ENCODE measurements at places on chromosomes 3 and 15.

- no peak for DNase-seq
These were observed 90.7 kb downstream of the CNTN6 start for GRCh38 chr3:1183320-1184048.

DNA sequence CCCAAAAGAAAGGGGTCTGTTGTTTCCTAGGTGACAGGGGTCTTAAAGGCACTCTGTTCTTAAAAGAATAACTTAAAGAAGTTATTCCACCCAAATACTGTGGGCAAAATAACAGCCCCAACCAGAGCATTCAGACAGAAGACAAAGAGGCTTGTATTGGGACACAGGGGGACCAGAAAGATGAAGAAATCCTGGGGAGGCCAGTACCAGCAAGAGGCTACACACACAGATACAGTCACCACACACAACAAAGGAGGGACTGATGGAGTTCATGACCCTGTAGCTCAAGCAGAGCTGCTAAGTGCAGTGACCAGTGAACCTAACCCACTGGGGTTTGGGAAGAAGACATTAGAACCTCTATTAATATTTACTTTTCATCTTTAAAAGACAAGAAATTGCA lies 59.0 kb downstream of the MTHFS start:
- no peak for DNase-seq

- no peak for DNase-seq
These were observed 205.3 kb downstream of the CTNNB1 start for GRCh38 chr3:41404582-41404981.

- no peak for DNase-seq
These were observed 655 bp upstream of the TSPAN3 start for GRCh38 chr15:77071305-77072223.

GRCh38 chr3:37737134-37737533 lies 124.5 kb upstream of the CTDSPL start:
- DNase-seq: no peak

DNA sequence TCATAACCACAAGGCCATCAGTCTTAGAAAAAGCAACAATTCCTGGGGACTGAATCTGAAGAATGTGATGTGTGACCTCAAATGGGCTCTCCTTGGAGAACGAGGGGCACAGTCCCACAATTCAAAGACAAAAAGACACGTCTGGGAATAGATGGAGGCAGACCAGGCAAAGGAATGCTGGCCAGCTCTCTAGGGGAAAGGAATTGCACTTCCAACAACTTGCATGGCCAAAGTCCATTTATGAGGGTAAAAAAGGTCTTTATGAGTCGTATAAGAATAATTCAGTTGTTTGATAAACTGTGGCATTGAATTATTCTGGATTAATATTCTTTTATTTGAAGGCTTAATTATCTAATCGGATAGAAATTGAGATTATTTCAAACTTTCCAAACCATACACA lies 180.5 kb upstream of the FEZF2 start:
- no peak for DNase-seq

- no peak for DNase-seq
These were observed 302.3 kb downstream of the TIGIT start for GRCh38 chr3:114596147-114596546.

DNA sequence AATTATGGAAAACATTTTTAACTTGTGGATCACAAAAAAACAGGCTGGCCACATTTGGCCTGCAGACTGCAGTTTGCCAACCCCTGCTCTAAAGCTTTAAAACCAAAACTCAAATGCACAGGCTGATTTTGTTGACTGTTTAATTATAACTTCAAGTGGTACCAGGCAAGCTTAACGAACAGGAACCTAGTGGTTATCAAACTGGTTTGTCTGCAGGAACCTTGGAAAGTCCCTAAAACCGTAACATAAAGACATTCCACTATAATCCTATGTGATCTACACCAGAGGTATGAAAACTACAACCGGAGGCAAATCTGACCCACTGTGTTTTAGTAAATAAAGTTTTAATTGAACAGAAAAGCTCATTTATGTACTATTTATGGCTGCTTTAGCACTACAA lies 52.4 kb downstream of the TBL1XR1 start:
- no peak for DNase-seq

- no peak for DNase-seq
These were observed 8.2 kb upstream of the TIMMDC1 start for GRCh38 chr3:119490153-119490552.

DNA sequence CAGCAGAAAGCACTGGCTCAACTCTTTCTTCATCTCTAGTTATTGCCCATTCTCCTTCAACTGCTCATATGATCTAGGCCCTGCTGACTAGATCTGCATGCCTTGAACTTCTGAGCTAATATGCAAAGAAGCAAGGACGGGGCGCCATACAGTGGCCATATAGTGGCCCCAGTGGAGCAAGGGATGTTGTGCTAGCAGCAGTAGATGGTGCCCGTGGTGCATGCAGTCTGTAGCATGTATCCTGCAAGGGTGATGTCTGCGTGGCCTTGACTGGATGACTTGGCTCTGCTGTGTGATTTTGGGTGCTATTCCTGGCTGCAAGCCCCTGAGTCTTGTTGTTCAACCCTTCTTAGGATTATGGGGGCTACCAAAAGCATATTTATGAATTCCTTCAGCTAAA lies 12.2 kb upstream of the NMD3 start:
- no peak for DNase-seq

DNA sequence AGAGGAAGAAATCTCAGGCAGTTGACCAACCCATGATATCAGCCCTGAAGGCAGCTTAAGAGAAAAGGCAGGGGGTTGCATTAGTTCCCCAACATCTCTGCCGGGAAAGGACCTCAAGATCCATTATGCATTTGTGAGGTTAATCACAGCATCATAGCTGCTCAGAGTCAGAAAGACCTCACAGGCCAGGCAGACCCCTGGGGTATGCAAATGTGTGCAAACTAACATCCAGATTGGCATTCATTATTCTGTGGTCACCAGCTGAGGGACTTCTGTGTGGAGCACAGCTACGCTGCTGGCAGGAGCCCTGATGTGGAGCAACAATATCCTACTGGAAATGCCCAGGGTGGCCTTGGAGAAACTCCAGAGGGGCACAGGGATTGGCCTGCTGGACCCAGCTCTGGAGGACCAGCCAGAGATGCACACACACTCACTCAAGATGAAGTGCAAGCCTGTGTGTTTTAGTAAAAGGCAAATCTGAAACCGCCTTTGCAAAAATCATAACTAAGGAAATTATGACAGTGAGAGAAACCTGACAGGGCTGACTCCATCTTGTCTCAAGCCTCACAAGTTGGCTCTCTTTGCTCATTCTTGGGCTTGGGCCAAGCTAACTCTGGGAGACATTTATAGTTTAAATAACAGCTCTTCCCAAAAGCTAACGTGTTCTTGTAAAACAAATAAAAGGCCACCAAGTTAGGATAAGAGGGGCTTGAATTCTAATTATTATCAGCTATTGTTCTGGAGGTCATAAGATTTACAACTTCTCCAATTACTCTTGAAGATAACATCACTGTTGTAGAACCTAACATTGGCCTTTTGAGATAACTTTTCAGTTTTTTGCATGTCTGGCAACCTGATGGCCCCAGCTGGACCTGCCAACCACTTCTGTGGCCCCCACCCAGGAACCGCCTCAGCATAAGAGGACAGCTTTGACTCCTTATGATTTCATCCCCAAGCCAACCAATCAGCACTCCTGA lies 257.1 kb downstream of the UACA start:
- DNase-seq: no peak

GRCh38 chr3:72368331-72368975 lies 479.8 kb downstream of the SHQ1 start:
- no peak for DNase-seq

DNA sequence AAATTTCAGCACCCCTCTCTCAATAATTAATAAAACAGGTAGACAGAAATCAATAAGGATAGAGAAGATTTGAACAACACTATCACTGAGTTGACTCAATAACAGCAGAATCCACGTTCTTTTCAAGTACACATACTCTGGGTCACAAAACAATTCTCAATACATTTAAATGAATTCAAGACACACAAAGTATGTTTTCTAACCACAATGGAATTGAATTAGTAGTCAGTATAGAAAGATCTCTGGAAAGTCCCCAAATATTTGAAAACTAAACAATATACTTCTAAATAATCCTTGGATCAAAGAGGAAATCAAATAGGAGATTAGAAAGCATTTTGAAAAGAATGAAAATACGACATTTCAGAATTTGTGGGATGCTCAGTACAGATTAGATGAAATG lies 40.0 kb downstream of the TKT start:
- DNase-seq: no peak

- no peak for DNase-seq
These were observed 603 bp downstream of the EIF1B start for GRCh38 chr3:40309925-40310695.

GRCh38 chr3:38583688-38584087 lies 65.8 kb downstream of the SCN5A start:
- DNase-seq: no peak

- no peak for DNase-seq
These were observed 106.0 kb downstream of the MYH15 start for GRCh38 chr3:108404368-108404767.
